ENCODE measurements at places on chromosomes 7 and 10.

- DNase-seq: no peak
These were observed 51.1 kb downstream of the YKT6 start for GRCh38 chr7:44251881-44252280.

DNA sequence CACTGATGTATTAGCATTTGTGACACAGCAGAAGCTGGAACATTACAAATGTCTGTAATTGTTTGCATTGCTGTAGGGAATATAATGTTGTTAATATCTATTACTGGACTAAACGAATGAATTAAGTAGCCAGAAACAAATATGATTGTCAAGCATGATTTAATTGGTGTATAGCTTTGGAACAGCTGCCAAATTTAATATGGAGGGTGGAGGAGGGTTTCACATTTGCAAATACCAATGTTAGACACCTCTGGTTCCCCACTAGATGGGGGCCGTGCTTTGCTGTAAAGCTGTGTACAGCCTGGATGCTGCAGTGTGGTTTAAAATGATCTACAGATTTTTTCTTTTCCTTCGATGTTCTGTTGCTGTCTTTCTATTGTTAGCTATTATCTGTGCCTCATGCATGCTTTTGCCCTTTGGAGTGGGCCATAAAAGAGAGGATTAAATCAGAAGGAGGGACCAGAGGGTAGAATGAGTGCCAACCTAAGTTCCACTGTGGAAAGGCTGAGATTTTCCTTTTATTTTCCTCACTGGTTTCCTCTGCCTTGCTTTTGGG lies 23.1 kb downstream of the DNAJB9 start:
- DNase-seq: no peak

GRCh38 chr10:109698086-109698485 lies 225.2 kb downstream of the XPNPEP1 start:
- no peak for DNase-seq

DNA sequence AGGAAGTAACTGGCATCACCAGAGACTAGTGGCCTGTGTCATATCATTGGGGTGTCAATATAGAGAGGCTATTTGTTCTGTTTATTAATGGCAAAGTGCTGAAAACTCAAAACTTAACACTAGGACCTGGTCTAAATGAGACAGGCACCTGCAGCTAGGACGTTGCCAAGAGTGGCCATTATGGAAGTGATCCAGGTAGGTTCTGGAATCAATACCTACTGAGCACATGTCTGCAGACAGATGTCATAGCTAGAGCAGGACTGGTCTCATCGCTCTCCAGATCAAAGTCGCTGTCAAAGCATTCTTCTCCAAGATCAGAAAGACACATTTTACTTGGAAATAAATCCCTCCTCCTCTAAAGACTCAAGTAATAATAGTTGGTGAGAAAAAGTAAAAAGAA lies 40.3 kb downstream of the THNSL1 start:
- no peak for DNase-seq

DNA sequence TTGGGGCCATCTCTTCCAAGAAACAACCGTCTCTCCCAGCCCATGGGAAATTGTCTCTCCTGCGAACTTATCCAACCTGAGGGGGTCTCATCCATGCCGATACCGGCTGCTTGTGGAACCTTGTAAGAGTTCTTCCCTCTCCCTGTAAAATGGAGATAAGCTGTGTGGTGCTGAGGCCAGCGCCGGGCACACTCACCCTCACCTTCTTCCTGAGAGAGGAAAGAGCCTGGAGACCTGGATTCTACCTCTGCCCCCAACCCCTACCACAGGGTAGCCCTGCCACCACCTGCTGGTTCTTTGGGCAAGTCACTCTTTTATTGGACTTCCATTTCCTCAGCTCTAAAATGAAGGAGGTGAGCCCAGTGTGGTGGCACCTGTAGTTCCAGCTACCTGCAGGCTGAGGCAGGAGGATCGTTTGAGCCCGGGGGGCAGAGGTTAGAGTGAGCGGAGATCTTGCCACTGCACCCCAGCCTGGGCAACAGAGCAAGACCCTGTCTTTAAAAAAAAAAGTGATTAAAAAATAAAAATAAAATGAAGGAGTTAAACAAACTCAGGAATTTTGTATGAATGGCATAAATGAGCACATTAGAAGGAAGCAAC lies 38.4 kb upstream of the PSAP start:
- no peak for DNase-seq

- no peak for DNase-seq
These were observed 21.5 kb downstream of the C10orf53 start for GRCh38 chr10:49700997-49701396.

- no peak for DNase-seq
These were observed 94.4 kb upstream of the INSIG1 start for GRCh38 chr7:155203059-155203881.

DNA sequence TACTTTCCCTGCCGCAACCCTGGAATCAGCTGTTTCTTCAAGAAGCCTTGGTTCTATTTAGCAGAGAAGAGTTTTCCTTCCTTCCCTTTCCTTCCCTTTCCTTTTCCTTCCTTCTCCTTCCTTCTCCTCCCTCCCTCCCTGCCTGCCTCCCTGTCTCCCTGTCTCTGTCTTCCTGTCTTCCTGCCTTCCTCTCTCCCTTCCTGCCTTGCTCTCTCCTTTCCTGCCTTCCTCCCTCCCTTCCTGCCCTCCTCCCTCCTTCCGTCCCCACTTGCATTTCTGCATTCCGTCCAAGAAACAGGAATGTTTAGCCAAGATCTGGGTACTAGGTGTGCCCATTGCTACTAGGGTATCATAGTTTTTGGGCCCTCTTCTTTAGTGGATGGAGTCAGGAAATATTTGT lies 21.9 kb downstream of the SND1 start:
- no peak for DNase-seq

GRCh38 chr7:135971366-135971725 lies 5.8 kb downstream of the MTPN start:
- no peak for DNase-seq

GRCh38 chr7:20158684-20159083 lies 58.5 kb downstream of the MACC1 start:
- DNase-seq: no peak

DNA sequence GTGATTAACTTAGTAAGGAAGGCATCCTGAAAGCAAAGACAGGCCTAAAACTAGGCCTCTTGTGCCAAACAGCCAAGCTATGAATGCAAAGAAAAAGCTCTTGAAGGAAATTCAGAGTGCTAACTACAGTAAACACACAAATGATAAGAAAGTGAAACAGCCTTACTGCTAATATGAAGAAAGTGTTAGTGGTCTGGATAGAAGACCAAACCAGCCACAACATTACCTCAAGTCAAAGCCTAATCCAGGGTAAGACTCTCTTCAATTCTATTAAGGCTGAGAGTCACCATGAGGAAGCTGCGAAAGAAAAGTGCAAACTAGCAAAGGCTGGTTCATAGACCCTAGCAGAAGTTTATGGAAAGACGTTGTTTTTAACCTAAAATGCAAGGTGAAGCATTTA lies 66.0 kb downstream of the IPMK start:
- DNase-seq: no peak

DNA sequence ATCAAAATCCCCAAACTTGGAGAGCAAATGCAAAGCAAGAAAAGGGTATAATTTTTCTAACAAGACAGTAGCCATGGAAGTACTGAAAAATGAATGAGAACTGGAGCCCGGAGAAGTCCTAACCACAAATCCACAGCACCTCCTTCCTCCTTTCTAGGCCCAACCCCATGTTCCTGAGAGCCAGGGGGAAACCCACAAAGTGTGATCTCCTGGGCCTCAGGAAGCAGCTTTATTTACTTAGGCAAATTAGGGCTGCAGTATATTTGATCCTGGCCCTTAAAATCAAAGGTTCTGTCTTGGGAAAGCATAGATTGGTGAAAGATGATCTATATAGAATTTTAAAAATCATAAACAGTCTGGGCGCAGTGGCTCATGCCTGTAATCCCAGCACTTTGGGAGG lies 103.0 kb downstream of the DOCK4 start:
- no peak for DNase-seq

GRCh38 chr7:95972523-95972922 lies 200.2 kb downstream of the DYNC1I1 start:
- DNase-seq: no peak

DNA sequence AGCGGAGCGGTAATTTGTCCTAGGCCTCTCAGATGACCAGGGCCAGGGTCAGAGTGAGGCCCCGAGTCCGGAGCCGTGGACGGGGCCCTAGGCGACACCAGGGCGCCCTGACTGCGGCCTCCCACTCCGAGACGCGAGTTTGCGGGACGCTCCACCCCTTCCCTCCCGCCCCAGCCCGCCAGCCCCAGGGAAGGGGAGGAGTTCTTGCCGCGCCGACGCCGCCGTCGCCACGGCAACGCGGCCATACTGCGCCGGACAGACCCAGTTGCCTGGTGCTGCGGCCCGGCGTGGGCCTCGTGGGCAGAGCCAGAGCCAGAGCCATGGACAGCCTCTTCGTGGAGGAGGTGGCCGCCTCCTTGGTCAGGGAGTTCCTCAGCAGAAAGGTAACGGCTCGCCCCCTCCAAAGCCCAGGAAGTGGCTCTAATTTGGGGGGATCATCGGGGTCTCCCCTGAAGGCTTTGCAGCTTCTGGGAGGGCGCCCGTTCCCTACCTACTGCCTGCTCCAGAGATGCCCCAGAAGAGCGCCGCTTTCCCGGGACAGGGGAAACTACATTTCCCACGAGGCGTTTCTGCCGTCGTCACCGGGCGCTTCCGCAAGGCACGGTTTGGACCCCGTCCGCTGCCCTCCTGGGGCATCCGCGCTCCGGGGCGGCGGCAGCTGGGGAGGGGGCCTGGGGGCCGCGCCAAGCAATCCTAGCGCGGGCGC lies at the start of gene MINDY4:
MINDY4 (plus strand) TSS at position 244 of the 706 bp plus-strand sequence; CDS start at position 321, 77 bp downstream.
- peak; percentile 48 for DNase-seq

DNA sequence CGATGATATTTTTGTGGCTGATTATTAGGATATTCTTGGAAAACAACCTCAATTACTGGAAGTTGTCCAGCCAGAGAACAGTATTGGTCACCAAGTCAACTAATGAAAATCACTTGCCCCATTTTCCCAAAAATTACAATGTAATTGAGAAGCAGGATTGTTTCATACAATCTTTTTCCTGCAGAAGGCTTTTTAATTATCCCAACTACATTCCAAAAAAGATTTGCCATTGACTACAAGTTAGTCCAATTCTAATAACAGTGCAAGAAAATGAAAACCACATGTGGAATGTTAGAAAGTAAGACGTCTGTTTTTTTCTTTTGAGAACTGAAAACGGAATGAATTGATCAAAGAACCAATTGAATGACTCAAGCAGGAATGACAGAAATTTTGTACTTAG lies 1195.8 kb downstream of the SORCS1 start:
- no peak for DNase-seq

- no peak for DNase-seq
These were observed 9.3 kb upstream of the UNCX start for GRCh38 chr7:1223196-1223981.

GRCh38 chr10:109931163-109931562 lies 7.9 kb upstream of the XPNPEP1 start:
- no peak for DNase-seq

DNA sequence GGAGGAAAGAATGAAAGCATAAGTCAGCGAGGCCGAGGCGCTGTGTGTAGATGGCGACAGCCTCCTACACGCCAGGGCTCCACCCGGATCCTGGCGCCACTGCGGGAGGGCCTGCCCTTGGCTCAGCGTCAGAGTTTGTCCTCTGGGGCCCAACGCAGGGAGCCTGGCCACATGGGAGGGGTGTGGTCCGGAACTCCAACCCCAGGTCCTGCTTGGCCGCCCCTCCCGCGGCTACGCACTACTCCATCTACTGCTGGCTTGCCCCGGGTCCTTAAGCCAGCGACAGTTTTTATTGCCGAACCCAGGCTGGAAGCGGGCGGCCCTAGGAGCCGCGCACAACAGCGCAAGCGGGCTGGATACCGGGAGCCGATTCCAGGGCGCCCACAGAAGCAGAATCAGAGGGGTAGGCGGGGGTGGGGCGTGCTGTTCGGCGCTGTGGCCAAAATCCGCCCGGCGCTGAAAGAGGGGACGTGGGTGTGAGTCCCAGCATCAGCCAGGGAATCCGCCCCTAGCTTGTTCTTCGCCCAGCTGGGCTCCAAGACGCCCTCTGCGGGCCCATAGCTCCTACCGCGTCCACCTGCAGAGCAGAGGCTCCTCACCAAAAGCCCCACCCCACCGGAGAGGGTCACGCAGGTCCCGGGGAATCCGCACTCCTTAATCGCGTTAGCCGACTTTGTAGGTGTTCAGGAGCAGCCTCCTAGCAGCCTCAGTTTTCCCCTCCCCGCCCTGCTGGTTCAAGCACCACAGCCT lies 4.5 kb downstream of the KAZALD1 start:
- peak; percentile 22 for DNase-seq

DNA sequence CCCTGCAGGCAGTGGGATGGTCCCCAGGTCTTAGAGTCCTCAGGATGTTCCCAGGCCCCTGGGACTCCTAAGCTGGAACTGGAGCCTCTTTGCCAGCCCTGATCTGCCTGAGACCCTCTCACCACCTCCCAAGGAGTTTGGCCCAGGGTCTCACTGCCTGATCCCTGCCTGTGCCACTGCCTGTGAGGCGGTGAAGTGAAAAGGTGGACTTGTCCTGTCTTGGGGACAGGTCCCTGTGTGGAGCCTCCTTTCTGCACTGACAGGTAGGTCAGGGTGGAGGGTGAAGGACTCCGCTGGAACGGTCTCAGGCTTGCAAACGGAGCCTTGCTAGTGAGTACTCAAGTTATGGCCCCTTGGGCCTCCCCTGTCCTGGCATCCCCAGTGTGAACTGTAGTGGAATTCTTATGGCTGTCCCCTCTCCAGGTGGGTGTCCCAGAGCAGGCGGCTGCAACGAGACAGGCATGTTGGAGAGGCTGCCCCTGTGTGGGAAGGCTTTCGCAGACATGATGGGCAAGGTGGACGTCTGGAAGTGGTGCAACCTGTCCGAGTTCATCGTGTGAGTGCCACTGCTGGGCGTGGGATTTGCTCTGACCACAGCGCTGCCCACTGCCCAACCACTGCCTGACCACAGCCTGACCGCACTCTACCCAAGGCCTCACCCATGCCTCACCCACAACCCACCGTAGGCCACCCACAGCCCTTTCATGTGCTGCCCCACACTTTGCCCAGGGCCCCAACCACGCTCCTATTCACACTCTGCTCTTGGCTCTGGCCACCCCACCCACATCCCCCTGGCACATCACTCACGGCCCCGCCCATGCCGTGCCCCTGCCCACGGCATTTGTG lies 19.5 kb downstream of the RAMP3 start:
- DNase-seq: no peak

- no peak for DNase-seq
These were observed 88.7 kb upstream of the KCTD7 start for GRCh38 chr7:66539902-66540375.

- no peak for DNase-seq
These were observed 131.3 kb downstream of the FAM53B start for GRCh38 chr10:124612611-124613498.
